ENCODE measurements at places on chromosomes 2 and 18. TPM values are rescaled to one million over a fixed set of nuclear protein-coding genes. Genes with fewer than 3 reads are reported as not detected.

The CD8B gene
- total RNA-seq: not detected

The WNT10A gene
- total RNA-seq: 0.12 TPM

The DSC2 gene
- 2.8 TPM for total RNA-seq

The SCG2 gene
- 3.0 TPM for total RNA-seq

The ECEL1 gene
- total RNA-seq: not detected

The ASPRV1 gene
- 1.2 TPM for total RNA-seq

The PPP1R1C gene
- 1.9 TPM for total RNA-seq

The KLF7 gene
- total RNA-seq: 10.7 TPM

The NIF3L1 gene
- total RNA-seq: 51.1 TPM

The TUBA4B gene
- not detected for total RNA-seq

The SOWAHC gene
- 7.1 TPM for total RNA-seq

The CAPN14 gene
- total RNA-seq: 0.11 TPM

The HS6ST1 gene
- total RNA-seq: 10.3 TPM

The HOXD13 gene
- total RNA-seq: 20.7 TPM

The GPAT2 gene
- 0.06 TPM for total RNA-seq

The SCN2A gene
- total RNA-seq: 0.83 TPM

The METTL21A gene
- total RNA-seq: 24.1 TPM

The GKN2 gene
- total RNA-seq: not detected

The C2orf92 gene
- 4.9 TPM for total RNA-seq
